Renal pelvis (tissue), 12 donors: ENCODE measurements at places on chromosomes 12 and 14.

- DNase-seq, result no peak
Observed at GRCh38 chr14:94926176-94926575, 156.3 kb upstream of the GSC start.

DNA sequence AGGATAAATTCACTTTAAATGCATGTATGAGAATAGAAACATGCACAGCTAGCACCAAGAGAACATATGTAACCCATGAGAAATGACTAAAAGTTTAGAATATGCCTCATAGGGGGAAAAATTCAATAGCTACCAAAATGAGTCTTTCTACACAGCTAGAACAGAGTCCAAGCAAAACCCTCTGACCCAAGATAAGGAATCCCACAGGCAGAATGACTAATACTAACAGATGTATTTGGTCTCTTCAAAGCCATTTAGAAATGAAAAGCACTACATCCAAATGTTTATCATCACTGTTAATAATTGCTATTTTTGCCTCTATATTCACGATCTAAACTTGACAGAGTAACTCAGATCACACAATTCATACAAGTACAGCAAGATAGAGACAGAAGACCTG lies 44.0 kb downstream of the KICS2 start:
- DNase-seq, result no peak

- DNase-seq, result no peak
Observed at GRCh38 chr12:92898755-92899154, 30.3 kb downstream of the EEA1 start.

DNA sequence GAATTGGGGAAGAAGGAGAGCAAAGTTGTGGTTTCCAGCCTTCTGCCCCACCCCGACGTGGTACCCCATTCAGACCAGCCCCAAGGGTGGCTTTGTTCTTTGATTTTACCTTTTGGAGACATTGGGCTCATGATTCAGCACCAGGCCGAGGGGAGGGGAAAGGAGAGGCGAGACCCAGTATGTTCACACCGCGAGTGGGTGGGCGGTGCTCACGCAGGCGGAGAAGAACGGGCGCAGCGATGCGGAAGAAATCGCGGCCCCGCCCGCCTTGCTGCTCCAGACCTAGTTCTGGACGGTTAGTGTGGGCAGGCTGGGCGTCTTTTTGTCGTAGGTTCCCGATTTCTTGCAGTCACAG lies 963 bp downstream of the ATL1 start:
- DNase-seq, result peak; percentile 42

DNA sequence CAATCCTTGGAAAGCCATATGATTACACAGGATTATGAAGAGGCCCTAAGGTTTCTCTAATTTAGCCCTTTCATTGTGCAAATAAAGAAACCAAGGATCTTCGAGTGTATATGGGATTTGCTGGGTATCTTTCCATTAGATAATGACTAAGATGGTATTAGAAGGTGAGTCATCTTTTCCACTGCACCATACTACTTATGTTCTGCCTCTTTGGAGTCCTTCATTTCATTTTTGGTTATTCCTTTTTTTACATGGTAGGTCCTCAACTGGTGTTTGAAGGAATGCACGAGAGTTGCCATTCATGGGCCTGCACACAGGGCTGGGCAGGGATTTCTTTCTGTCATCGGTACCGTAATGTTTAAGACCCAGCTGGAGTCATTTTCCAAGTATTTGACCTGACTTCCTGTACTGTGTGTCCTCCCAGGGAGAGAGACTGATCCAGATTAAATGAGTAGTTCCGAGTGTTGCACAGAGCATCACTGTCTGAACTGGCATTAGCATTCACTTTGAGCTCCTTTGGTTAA lies 85.7 kb downstream of the BORCS5 start:
- no peak for DNase-seq

GRCh38 chr12:6295094-6295811 lies 15.2 kb upstream of the PLEKHG6 start:
- DNase-seq, result no peak

GRCh38 chr14:100791995-100792394 lies 33.9 kb upstream of the MEG3 start:
- no peak for DNase-seq

- DNase-seq, result no peak
Observed at GRCh38 chr12:14716848-14717444, 20.5 kb upstream of the GUCY2C start.

DNA sequence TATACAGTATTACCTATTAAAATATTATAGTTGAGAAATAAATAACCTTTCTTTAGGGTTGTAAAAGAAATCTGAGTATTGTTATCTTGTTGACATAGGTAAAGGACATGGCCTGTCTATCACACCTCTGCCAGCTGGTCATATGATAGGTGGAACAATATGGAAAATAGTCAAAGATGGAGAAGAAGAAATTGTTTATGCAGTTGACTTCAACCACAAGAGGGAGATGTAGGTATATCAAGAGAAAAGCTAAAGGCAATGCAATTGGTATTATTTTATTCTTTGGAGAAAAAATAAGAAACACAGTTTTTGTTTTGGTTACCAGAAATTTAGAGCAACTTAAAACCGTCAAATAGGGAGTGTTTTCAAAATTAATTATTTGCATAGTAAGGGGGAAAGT lies 13.5 kb downstream of the CPSF2 start:
- DNase-seq, result no peak

GRCh38 chr12:103012884-103013283 lies 55.4 kb downstream of the ASCL1 start:
- DNase-seq, result no peak
